ENCODE measurements at places on chromosomes 3 and 15.

DNA sequence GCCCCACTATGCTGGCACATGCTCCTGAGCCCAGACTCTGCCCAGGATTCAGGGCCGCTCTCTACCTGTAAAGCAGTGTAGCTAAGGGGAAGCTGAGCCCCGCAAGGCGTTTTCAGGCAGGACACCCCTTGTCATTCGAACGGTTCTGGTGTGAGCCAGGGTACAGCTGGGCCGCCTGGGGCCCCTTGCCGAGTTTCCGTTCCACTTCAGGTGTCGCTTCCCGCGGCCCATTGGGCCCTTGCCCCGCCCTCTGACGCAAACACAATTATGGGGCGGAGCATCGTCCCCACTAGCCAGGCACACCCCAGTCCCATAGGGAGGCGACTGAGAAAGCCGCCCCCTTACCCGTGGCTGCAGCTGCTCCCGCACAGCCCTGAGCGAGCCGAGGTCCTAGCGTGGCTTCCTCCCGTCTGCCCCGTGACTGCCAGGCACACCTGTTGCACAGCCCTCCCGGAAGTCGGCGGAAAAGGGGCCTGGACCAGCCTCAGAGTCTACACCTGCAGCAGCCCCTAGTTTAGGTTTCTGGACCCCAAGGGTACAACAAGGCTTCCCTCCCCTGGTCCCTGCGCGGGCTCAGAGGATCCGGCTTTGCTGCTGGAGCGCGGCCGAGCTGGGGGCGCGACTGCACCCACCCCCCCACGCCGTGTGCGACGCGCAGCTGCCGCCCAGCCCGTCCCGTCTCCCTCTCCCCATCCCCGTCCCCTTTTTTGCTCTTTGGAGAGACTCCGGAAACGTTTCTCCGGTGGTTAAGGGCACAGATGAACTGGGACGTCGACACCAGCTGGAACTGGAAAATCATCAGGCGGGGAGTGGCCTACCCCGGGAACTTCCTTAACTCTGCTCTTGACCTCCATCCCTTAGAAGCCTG lies at the start of gene PLSCR2:
Gene PLSCR2, minus strand, starts transcription at position 412 of the 868 bp plus-strand sequence. CDS start 9,657 bp downstream, outside the sequence.
- DNase-seq, result peak; percentile 73

- no peak for DNase-seq
Observed at GRCh38 chr15:85559530-85559929, 179.1 kb downstream of the AKAP13 start.

GRCh38 chr3:44762690-44763089 lies 1.1 kb downstream of the KIF15 start:
- no peak for DNase-seq

DNA sequence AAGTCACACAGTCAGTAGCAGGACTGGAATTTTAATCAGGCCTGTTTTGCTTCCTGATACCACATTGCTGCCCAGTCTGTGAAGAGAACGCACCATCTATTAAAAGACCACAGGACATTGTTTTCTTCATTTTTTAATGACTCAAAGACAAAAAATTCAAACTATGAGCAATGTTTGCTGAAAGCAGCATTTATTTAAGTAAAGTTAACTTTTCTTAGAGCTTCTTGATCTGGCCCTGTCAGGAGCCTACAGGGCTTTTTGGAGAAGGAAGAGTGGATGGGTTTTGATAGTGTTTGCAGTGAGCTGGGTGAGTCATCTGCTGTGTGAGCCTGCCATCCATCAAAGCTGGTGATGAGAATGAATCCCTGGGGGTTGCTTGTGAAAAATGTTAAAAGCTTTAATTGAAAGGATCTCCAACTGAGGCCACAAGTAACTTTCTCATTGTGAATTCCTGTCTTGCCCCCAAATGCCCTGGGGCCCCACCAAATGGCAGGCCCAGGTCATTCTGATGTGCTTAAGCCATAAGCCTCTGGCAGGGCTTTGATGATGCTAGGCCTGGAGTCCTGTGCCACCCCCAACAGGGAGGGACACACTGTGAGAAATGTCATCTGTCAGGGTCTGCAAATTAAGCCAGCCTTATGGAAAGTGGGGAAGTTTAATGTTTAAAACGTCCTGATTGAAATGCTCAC lies 136.2 kb upstream of the PFN2 start:
- no peak for DNase-seq

DNA sequence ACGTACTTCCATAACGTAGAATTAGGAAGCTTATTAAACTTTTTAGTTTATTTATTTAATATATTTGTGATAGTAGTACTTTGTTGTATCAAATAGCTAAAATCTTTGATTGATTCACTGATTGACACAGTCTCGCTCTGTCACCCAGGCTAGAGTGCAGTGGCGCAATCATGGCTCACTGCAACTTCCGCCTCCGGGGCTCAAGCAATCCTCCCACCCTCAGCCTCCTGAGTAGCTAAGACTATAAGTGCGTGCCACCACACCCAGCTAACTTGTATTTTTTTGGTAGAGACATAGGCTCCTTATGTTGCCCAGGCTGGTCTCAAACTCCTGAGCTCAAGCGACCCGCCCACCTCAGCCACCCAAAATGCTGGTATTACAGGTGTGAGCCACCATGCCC lies 5.7 kb downstream of the APH1B start:
- DNase-seq, result no peak

DNA sequence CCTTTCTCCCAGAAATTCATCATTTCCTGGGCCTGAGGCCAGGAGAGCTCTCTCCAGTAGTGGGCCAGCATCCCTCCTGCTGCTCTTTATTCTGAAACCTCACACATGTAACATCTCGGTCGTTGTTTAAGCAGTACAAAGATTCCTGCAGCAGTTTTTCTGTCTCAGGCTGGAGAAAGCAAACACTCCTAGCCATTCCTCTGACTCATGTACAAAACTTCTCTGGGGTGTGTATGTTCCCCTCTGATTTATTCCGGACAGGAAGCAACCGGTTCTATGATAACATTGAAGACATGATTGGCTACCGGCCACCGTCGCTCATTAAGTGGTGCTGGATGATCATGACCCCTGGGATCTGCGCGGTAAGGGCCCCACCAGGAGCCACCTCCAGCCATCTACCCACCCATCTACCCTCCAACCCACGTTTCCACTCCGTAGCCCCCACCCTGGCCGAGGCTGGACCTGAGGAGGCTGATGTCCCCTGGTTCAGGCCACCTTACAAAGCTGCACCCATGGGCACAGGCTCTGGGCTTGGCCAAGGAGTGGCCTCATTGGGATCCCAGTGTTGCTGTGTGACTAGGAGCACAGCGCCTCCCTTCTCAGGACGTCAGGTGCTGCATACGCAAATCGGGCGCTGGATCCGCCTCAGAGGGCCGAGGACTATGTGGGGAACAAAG lies 58.6 kb upstream of the SLC6A1 start:
- no peak for DNase-seq

DNA sequence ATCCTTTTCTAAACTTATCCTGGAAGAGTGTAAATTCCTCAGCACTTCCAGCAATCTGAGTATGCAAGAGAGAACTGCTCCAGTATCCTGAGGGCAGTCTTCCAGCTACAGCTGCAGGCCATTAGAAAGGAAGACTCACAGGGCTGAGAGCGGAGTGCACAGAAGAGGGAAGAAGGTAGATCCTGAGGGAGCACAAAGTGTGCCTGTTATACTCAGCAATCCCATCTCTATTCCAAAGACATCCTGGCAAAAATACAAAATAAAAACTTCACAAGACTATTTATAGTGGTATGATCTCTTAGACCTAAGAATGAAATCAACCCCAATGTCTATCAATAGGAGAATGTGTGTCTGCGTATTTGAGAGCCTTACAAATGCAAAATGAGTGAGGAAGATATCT lies 292.0 kb downstream of the ZIC1 start:
- DNase-seq, result no peak

- DNase-seq, result no peak
Observed at GRCh38 chr15:87619161-87619960, 637.2 kb downstream of the NTRK3 start.

DNA sequence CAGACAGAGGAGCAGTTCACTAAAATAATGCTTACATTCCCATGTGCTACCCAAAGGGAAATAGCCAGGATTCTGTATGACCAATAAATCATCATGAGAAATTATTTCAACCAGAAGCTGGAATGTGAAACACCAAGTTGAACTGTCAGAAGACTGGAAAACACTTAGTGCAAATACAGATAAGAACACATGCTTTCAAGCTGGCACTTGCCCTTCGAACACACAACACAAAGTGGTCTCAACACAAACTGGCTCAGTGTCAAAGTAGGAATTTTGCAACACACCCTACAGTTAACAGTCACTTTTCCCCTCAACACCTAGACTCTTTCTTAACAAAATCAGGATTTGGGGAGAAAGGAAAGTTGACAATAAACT lies 1.3 kb downstream of the FSD2 start:
- DNase-seq, result no peak

GRCh38 chr15:51658664-51659063 lies 22.6 kb upstream of the SCG3 start:
- no peak for DNase-seq

GRCh38 chr3:129533406-129533805 lies 5.0 kb downstream of the RHO start:
- no peak for DNase-seq

DNA sequence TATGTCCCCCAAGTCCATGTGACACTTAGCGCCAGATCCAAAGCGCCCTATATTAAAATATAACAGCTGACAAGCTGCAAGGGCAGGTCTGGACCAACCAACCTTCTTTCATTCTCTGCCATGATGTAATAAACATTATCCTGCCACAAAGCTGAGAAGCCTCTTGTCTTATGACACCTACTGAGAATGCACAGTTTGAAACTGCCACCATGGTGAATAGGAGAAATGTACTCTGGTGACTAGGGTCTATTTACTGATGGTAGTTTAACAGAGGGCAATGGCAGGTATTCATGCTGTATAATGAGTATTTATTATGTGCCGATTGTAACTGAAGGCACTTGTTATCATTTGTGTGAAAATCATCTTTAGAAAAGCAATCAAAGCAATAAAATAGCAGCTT lies 634.0 kb downstream of the OTOL1 start:
- DNase-seq, result no peak

- DNase-seq, result no peak
Observed at GRCh38 chr3:194161131-194162045, 25.4 kb downstream of the HES1 start.

DNA sequence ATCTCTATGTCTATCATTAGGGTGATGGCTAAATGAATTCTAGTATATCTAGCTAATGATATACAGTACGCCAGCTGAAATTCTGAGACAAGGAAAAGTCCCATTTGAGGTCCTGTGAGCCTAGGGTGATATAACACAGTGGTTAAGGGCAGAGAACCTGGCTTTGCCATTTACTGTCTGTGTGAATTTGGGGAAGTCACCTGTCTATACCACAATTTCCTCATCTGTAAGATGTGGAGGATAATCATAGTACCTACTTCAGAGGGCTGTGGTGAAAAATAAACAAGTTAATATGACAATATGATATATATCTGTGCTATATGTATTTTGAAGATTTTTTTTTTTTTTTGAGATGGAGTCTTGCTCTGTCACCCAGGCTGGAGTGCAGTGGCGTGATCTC lies 9.8 kb upstream of the ANKDD1A start:
- no peak for DNase-seq

DNA sequence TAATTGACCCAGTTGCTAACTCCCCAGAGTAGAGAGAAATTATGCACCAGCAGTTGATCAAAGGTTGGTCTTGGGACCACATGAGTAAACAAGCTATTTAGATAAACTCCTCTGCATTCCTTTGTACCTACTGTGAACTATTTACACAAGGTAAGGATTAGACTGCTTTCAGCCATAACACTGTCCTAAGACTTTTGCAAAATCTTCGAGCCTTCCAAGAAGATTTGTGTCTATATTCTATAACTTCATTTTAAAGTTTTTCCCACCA lies 108.5 kb upstream of the UNC13C start:
- no peak for DNase-seq

DNA sequence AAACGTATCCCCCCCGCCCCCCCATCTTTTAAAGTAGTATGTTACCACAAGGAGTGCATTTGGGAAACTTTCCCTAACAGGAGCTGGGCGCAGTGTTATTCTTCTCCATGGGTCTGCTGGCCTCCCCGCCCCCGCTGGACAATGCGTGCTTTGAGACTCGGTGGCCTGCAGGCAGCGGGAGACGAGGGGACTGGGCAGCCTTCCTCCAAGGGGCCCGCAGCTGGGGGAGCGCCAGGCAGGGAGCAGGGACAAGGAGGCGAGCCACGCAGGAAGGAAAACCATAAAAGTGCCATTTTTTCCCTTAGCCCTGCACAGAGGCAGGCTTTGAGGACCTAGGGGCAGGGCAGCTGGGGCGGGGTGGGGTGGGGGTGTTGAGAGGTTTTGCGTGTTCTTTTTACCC lies 14.1 kb downstream of the SOX2 start:
- DNase-seq, result no peak

DNA sequence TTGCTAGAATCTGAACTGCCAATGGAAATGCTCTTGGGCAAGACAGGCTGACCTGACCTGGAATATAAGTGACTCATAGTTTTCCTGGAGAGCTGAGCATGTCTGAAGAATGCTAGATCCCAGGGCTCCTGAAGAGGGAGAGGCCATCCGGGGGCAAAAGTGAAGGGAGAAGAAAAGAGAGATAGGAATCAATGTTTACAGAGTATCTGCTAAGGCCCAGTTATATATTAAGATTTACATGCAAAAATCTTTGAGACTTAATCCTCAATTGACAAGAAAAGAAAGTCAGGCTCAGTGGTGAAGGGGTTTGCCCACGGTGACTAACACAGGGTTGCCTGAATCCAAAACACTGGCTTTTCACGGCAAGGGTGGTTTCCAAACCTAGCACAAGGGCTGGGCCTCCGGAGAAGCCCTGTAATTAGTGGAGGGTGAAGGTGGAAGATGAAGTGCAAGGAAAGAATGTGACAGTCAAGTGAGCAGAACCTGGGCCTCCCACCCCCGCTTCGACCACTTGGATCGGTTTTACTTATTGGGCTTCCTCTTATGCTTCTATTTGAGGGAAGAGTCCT lies 91.7 kb upstream of the FGF12 start:
- DNase-seq, result peak; percentile 39

Data from activated naive CD8-positive, alpha-beta T cell treated with anti-CD3 and anti-CD28 coated beads, Interleukin-2, amount 50 U/mL, for 24 hours (primary cell).